Adrenal gland (tissue), 19 donors: ENCODE measurements at places on chromosomes 2 and 18. TPM values are rescaled to one million over a fixed set of nuclear protein-coding genes. Genes with fewer than 3 reads are reported as not detected.

The BMP10 gene
- not detected for polyA plus RNA-seq

The DOK6 gene
- polyA plus RNA-seq = 0.24 TPM

The TLX2 gene
- 22.8 TPM for polyA plus RNA-seq

The ZNF892 gene
- 0.32 TPM for polyA plus RNA-seq

The PROM2 gene
- 1.0 TPM for polyA plus RNA-seq

The NR4A2 gene
- 5.2 TPM for polyA plus RNA-seq

The CYP26B1 gene
- 2.7 TPM for polyA plus RNA-seq
